ENCODE measurements at places on chromosomes 16 and 17.

DNA sequence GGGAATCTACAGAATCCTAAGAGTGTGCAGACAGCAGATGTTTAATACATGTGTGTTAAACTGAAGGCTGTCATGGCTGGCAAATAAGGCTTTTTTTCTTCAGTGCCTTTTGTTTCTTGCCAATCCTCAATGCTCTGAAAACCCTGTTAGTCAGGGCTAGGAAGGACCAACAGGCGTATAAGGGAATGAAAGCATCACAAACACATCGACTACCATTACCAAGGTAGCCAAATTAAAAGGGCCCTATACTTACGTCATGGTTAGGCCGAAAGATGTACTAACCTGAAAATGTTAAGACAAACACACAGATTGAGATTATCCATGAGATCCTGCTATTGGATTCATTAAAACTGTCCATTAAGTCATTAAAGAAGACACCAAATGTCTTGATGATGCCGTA lies 13.1 kb downstream of the SLC16A6 start:
- no peak for DNase-seq

DNA sequence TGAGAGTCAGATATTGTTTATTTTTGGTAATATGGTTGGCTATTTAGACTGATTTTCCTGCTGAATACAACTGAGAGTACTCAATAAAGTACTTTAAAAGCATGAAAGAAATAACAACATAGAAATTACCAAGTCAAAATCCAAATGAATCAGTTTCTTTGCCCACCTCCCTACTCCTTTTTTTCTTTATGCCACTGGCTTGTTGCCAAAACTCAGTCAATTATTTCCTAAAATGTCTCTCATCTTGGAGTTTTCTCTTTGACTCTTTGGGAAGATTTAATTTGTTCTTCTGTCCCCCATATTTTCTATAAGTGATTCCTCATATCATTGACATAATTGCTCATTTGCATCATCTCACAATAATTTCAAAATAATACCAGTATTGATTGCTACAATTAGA lies 2.6 kb upstream of the OMG start:
- no peak for DNase-seq

GRCh38 chr17:51807460-51807859 lies 351.1 kb downstream of the CA10 start:
- no peak for DNase-seq

GRCh38 chr17:8473451-8474192 lies 37.9 kb downstream of the NDEL1 start:
- DNase-seq: no peak

- no peak for DNase-seq
Observed at GRCh38 chr16:62041401-62041800, 5.2 kb upstream of the CDH8 start.

GRCh38 chr17:4949321-4950074 lies 1.2 kb upstream of the PFN1 start:
- DNase-seq: peak; percentile 71

- no peak for DNase-seq
Observed at GRCh38 chr16:18943414-18943813, 17.2 kb upstream of the SMG1 start.

- no peak for DNase-seq
Observed at GRCh38 chr17:9536061-9536460, 39.6 kb downstream of the STX8 start.

DNA sequence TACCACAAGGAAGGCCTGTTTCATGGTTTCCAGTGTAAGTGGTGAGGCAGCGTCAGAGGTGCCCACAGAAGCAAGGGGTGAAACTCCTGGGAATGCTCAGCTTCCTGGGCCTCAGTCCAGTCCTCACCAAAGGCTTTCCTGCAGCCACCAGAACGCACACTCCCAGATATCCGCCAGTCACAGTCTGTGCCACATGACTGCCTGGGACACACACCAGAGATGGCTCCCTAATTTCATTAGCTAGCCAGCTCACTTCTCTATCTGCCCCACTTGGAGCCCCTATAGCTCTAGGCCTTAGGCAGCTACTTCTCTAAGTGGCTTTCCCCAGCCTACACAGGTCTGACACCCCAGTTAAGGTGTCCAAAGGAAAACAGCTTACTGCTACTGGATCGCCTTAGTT lies 77.0 kb downstream of the CYTH1 start:
- no peak for DNase-seq

GRCh38 chr16:82242201-82242600 lies 72.2 kb upstream of the MPHOSPH6 start:
- no peak for DNase-seq

DNA sequence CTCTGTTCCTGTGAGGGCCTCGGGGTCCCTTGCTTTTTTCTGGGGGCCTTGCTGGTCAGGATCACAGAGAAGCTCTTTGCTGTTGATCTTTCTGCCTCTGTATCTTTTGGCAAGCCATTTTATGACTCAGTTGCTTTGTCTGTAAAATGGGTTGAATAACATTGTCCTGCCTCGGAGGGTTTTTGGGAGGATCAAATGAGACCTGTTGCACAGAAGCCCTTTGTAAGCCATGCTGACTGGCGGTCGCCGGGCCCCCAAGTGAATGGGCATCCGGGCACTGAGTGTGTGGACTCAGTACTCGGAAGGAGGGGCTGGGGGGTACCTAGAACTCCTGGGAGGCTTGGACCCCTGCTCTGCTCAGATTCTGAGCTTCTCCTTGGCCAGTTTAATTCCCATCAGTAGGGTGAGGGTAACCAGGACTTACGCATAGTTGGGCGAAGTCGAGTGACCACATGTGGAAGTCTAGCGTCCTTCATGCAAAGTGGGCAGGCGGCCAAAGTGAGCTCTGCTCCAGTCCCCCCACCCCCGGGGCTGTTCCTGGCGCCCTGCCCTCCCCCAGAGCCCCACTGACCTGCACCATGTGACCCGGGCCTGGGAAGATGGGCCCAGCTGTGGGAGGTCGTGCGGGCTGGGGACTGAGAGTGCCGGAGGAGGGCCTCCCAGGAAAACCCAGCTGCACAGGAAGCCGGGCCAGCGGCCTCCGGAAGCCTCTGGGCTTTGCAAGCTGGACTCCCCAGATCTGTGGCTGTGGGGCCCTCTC lies 284.0 kb downstream of the SEC14L1 start:
- DNase-seq: no peak

- no peak for DNase-seq
Observed at GRCh38 chr17:17834974-17835373, 1.8 kb downstream of the SREBF1 start.

DNA sequence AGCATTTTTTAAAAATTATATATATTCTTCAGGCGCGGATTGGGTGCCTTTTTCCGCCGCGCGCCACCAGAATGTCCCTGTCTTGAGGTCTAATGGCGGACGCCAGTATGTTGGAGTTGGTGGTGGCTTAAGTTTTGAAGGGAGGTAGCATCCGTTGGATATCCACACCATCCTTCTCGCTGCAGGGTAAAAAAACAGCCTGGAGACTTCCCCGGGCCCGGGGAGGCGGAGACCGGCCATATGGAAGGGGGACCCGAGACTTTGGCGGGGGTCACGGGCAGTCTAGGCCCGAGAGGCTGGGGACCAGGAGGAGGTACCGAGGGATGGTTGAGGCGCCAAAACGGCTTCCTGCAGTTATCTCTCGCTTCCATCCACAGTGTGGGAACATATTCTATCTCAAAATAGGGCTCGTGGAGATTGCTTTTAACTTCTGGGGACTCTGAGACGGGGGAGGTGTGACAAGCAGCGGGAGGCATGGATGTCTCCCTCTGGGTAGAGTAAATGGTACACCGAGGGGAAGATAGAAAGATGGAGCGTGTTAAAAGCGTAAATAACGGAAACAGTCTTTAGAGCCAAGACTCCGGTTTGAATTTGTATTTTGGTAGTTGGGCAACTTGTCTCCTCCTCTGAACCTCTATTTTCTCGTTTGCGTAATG lies at the start of gene SF3B3:
Gene SF3B3 (plus strand): TSS at position 74 of the 656 bp plus-strand sequence. CDS start 2,841 bp downstream, outside the sequence.
- peak; percentile 65 for DNase-seq

GRCh38 chr17:28857905-28858800 lies 3.3 kb downstream of the ERAL1 start:
- no peak for DNase-seq

- DNase-seq: no peak
Observed at GRCh38 chr17:82028246-82028645, 3.2 kb upstream of the RAC3 start.

- DNase-seq: no peak
Observed at GRCh38 chr17:14946481-14946880, 318.6 kb downstream of the PMP22 start.

GRCh38 chr16:7303660-7304200 lies 28.9 kb upstream of the RBFOX1 start:
- no peak for DNase-seq

- DNase-seq: no peak
Observed at GRCh38 chr17:34730816-34731215, 151.4 kb downstream of the TMEM132E start.

DNA sequence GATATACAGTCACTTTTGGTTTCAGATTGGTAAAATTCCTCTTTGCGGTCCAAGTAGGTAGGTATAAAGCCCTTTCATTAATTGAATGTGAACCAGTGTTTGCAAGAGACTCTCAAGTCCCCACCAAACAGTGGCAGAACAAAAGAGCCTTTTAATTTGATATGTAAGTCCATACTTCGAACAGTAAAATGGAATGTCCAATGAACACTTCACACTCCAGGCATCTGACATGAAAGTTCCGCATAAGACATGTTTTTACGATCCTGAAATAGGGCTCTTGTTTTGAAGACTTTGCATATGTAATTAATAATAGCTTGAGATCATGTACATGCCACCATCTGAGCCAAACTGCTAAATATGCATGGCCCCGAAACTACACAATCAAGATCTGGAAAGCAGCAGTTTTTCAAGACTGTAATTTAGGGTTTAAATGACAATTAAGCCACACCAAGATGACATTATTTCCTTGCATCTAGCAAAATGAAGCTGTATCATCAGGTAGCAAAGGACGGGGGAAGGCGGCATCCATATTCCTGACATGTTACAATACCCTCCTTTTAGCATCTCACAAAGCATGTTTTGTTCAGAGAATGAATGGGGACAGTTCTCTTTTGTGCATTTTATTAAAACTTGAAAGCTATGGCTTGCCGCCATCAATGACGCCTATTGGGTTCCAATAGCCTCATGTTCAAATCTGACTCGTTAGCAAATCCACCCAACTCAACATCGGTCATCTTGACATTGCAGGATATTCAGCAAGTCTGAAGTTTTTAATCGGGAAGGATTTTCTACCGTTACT lies 39.4 kb downstream of the LITAF start:
- DNase-seq: no peak

DNA sequence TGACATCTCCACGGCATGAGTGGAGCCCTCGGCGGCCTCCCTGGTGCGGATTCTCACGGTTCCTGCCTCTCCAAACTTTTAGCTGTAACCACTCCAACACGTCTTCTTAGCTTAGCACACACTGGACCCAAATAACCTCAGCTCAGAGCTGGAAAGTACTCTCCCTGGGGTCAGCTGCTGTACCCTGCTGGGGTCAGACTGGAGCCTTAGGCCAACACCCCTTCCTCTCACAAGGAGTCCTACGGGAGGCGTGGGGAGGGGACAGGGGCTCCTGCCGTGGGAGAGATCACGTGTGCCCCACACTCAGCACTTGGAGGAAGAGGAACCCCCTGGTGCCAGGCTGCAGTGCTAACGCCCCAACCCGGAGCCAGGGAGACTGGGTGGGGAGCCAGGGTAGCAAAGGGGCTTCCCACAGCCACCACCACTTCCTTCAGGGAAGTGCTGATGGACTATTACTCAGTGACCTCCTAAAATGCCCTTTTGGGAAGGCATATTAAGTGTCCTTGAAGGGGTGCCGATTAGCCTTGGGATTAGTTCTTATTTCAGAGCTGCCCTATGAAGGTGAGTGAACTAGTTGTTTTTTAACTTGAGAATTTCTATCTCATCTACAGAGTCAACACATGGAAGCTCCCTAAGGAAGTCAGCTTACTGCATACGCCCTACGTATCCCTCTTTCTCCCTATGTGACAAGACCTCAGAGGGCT lies 124.0 kb downstream of the HIC1 start:
- DNase-seq: no peak

DNA sequence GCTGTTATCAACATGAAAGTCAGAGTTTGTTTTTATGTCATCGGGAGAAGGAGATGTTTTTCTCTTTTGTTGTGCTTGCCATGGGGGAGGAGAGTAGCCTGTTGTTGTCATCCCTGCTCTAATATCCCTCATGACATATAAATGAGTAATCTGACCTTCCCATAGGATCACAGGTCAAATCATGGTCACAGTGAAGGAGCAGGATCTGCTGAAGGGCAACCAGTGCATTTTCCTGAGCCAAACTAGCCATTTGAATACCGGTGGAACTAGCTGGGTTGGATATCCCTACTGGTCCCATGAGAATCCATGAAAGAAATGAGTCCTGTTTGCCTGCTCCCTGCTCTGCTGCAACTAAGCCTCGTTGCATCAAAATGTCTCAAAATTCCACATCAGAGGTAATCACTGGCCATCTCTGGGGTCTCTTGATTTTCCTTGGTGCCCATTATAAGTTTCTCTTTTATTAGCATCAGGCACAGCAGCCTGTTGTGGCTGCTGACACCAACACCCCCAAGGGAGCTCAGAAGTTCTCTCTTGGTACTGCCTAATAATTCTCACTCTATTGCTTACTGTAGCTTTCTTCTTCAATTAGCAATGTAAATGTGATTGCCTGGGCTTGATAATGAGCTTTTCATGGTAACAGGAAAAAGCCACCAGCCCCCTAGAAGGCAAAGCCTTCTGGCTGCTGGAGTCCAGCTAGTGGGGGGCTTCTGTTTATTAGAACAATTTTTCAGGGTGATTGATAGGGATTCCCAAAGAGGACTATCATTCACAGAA lies 211.4 kb upstream of the ERCC4 start:
- no peak for DNase-seq

DNA sequence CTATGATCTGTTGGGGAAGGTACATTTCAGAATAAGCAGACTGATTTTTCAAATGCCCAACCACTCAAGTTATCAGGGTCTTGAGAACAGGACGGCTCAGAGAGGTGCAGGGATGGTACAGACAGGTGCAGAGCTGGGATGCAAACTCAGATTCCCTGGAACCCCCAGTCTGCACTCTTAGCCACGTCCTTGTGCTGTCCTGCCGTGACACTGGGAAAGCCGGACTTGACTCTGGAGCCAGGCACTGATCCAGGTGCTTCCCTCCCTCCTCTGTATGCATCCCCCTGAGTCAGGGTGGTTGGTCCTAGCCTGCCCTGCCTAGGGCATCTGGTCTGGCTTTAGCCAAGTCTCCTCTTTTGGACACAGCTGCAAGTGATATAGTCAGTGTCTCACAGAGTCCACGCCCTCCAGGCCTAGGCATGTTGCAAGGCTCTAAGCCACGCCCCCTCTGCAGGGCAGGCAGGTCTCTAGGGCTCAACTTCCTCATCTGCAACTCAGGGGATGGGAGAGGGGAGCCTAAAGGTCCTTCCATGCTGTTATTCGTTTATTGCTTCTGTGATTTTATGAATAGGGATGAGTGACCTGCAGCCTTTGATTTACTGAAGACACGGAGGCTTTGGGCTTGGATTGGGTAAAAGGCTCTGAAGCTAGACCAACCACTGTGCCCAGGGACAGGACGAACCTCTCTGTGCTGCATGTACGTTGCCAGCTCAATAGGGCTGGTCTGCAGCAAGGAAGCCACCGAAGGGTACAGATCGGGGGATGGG lies 97.3 kb downstream of the SDK2 start:
- DNase-seq: peak; percentile 37

GRCh38 chr17:7704601-7705268 lies at the start of gene EFNB3:
TSS of gene EFNB3 (plus strand) at chr17:7705202. CDS start at chr17:7705599, 397 bp downstream.
- no peak for DNase-seq

- DNase-seq: no peak
Observed at GRCh38 chr16:72094266-72094610, 591 bp downstream of the DHX38 start.

- no peak for DNase-seq
Observed at GRCh38 chr17:13777003-13777402, 175.3 kb upstream of the HS3ST3A1 start.
